Activated T-cell treated with anti-CD3 and anti-CD28 coated beads for 1 hour (primary cell): ENCODE measurements at places on chromosomes 2 and 18.

DNA sequence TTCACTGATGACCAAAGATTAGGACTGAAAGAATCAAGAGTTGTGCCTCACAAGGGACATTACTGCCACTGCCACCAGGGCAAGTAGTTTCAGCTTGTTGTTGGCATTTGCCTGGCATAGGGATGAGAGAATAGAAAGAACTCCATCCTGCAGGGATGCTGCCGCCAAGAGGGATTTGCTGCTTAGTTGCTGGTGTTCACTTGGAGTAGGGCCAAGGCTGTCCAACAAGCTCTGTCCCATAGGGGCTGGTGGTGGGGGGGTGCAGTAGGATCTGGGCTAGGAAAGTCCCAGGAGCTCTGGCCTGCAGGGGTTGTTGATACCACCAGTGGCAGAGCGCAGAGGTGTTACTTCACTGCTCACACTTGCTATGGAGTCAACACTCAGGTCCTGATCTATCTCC lies 84.9 kb upstream of the MGAT4A start:
- DNase-seq = no peak

GRCh38 chr18:57909620-57910019 lies 106.5 kb upstream of the ATP8B1 start:
- no peak for DNase-seq

- no peak for DNase-seq
Observed at GRCh38 chr2:68775272-68775842, 40.7 kb downstream of the ARHGAP25 start.

DNA sequence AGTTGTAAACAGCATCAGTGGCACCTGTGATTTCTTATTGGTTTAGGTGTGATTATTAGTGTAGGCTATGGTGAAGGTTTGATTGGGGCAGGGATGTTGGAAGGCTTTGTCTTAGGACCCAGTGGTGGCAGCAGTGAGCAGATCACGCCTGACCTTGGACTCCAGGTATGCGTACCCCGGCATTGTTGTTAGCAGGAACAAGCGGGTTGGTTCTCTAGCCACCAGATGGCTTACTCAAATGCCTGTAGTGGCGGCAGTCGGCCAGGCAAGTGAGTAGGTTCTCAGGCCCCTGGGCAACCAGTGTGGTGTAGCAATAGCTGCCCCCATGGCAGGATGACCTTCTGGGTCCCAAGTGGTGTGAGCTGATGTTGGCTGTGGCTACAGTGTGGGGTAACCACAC lies 558.3 kb downstream of the KCNJ3 start:
- no peak for DNase-seq

DNA sequence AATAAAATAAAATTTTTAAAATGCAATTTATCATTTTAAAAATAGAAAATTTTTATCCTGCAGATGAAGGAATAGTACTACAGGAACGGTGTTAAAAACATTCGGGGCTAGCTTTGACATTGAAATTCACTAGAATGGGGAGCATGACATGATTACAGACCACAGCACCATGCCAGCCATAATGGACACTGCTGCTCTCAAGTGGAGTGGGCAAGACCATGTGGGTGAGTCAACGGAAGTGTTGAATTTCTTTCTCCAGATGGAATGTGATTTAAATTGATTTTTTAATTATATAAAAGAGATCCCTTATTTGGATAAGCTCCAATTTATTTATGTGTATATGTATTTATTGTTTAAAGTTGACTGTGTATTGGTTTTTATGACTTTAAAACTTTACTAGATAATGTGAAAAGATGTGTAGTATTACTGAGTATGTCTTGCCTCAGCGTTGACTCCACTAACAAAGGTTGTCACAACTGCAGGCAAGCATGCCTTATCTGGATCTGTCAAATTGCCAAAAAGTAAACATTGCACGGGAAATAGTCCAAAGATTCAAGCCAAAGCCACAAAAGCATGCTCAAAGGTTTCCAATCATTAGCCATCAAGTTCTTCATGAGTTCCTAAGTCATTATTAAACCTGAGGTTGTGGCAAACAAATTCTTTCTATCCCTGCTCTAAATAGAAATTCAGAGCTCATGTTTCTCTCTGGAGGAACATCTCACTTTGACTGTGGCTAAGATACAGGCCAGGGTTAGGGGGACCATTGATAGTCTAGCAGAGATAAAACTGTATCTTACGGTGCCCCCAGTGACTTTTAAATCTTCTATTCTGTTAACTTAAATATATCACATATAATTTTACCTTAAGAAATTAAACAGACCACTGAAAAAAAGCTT lies 536.9 kb downstream of the TMX3 start:
- no peak for DNase-seq

DNA sequence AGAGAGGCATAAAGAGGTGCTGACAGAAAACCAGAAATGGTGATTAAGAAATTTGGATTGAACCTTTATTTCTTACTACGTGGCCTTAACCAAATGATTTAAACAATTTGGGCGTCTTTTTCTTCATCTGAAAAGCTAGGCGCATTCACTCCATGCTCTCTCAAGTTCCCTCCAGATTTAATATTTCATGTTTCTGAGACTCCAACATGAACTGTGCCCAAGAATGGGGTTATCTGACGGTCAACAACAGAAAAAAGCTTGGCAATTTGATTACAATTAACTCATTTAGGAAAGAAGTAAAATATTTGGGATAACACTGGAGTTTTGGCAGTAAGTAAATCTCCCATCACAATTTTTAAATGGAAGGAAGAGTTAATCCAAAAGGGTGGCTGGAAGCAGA lies 345.4 kb downstream of the ARHGAP15 start:
- no peak for DNase-seq

GRCh38 chr18:49011291-49011746 lies 60.6 kb upstream of the SMAD7 start:
- DNase-seq = no peak

- no peak for DNase-seq
Observed at GRCh38 chr2:219578811-219579613, 6.9 kb downstream of the INHA start.

- DNase-seq = no peak
Observed at GRCh38 chr18:47724186-47724975, 206.1 kb downstream of the SMAD2 start.

GRCh38 chr18:56835331-56835730 lies 184.2 kb downstream of the WDR7 start:
- no peak for DNase-seq

GRCh38 chr2:96965781-96966514 lies 20.4 kb downstream of the FAM178B start:
- DNase-seq = no peak

- DNase-seq = no peak
Observed at GRCh38 chr2:126879348-126880298, 19.1 kb upstream of the TEX51 start.

GRCh38 chr2:134736167-134736880 lies 17.5 kb upstream of the TMEM163 start:
- DNase-seq = no peak

GRCh38 chr2:120299561-120299960 lies 46.4 kb upstream of the INHBB start:
- no peak for DNase-seq

- no peak for DNase-seq
Observed at GRCh38 chr2:230660294-230661060, 52.2 kb upstream of the CAB39 start.

GRCh38 chr2:127083819-127084503 lies 23.0 kb downstream of the BIN1 start:
- no peak for DNase-seq

- DNase-seq = no peak
Observed at GRCh38 chr2:27573452-27573851, 9.4 kb upstream of the ZNF512 start.

DNA sequence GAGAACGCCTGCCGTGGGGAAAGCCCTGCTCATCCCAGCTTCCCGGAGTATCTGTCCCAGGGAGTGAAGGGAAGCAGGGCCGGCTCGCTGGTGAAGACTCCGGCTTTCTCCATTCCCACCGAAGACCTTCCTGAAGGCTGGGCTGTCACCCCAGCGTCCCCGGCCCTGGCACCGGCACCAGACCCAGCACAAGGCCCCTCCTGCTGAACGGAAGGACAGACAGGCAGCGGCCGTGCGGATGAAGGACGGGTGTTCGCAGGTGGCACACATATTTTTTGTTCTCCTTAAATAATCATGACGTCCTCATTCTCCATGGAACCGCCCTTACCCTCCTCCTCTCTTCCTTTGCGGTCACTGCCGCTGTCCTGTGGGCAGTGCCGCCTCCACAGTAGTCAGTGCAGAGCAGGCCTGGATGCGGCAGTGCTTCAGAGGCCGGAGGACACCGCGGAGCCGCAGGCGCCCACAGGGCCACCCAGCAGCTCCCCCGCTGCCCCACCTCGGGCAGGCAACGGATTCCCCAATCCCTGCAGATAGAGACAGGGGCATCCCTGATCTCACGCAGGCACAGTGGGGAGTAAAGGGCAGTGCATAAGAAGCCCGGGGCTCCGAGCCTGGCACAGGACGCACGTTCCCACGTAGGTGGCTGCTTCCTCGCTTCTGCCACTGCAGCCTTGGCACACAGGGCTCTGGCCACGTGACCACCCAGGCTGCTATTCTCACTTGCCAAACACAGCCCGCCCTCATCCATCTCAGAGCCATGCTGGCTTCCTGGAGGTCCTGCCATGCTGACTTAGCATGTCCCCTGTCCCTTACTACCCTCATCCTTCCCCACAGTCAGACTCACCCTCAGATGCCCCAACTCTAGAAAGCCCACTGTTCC lies 229.7 kb downstream of the EIPR1 start:
- no peak for DNase-seq

GRCh38 chr2:42036940-42037339 lies 10.9 kb upstream of the PKDCC start:
- DNase-seq = no peak

GRCh38 chr2:50754514-50754913 lies 277.4 kb downstream of the NRXN1 start:
- no peak for DNase-seq

GRCh38 chr18:57110290-57110689 lies 36.6 kb upstream of the BOD1L2 start:
- DNase-seq = no peak

DNA sequence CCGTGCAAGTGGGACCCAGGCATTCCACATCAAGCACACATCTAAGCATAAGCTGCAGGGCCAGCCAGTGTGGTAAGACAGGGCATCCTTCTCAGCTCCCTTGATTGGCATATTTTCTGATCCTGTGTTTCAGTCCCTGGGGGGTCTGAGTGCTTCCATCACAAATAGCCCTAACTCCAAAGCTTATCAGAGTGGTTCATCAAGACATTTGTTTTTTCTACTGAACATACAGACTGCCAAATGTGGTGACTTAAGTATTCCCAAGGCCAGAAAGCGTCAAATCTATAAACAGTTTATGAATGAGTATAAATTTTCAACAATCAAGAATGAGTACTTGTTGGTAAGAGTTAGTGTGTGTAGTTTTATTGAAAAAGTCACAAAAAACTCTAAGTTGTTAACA lies 18.8 kb downstream of the SPRED2 start:
- no peak for DNase-seq

DNA sequence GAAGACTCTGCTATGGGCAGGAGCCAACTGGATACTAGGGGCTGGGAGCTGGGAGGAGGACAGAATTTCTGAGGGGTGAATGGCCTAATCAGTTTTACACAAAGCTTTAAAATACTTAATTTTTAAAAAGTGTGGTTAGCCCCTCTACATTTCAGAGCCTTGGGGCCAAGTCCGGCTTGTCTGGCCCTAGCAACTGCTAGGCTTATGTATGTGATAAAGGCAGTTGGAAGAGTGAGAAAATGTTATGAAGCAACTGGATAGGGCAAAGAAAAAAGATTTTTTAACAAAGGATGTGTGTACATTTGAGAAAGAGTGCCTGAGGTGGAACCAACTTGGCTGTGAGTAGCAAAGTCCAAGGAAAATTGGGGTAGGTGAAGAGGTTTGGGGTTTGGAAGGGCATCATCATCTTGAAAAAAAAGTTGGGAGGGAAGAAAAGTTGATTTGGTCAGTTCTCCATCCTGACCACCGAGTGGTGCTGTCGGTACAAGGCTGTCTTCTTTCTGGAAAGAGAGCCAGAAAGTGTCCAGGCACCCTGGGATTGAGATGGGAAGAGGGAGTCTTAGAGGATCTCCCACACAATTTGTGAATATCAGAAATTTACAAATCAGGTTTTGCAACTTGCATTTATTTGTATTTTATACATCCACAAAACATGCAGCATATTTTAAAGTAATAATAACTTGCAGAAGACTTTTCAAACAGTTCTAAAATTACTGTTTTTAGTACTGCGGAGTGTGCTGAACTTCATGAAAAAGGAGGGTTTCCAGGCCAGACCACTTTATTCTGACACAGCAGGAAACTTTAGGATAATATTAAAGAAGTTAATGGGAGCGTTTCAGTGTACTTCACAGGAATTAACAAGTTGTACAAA lies 10.5 kb upstream of the CDK15 start:
- no peak for DNase-seq

GRCh38 chr2:142874293-142874814 lies 3.1 kb upstream of the KYNU start:
- DNase-seq = no peak

GRCh38 chr18:62088156-62088555 lies 98.7 kb downstream of the PIGN start:
- DNase-seq = no peak

DNA sequence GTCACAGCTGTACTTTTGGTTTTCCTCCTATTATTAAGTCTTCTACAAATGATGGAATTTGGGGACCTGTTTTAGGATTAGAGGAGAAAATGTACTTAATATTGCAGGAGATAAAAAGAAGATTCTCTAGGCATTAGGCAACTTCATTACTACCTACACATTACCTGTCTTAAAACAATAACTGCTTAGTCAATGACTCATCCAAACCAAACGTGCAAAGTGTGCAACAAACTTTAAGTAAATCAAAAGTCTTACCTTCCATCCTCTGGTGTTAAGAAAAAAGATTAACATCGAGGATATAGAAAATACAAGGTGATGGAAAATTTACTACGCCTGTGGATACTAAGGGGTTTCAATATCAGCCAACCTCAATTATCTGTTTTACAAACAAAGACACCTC lies 285.3 kb upstream of the KYNU start:
- DNase-seq = no peak

GRCh38 chr2:209970271-209970670 lies 32.2 kb upstream of the RPE start:
- DNase-seq = no peak

- no peak for DNase-seq
Observed at GRCh38 chr18:21194871-21195771, 46.9 kb upstream of the GREB1L start.

GRCh38 chr18:13191031-13191430 lies 27.5 kb upstream of the LDLRAD4 start:
- DNase-seq = no peak

GRCh38 chr2:148675708-148676107 lies 31.2 kb downstream of the EPC2 start:
- no peak for DNase-seq
